Stimulated activated CD8-positive, alpha-beta memory T cell treated with anti-CD3 and anti-CD28 coated beads, Interleukin-4, amount 100 ng/mL, for 48 hours (primary cell): ENCODE measurements at places on chromosomes 2 and 18.
A peak's percentile ranks its signal among the peaks of the same experiment; 100 is the strongest.

DNA sequence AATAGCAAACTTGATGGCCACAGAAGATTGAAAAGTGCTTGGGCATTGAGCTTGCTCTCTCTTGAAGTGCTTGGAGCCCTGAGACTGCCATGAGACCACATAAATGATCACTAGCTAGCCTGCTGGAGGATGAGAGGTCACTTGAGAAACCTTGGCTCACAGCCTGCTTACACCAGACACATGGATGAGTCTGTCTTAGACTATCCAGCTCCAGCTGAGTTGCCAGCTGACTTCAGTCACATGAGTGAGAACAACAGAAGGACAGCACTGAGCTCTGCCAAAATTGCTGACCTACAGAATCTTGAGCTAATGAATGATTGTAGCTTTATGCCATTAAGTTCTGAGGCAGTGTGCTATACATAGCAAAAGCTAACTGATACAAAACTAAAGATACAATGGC lies 18.1 kb downstream of the NABP1 start:
- no peak for DNase-seq

DNA sequence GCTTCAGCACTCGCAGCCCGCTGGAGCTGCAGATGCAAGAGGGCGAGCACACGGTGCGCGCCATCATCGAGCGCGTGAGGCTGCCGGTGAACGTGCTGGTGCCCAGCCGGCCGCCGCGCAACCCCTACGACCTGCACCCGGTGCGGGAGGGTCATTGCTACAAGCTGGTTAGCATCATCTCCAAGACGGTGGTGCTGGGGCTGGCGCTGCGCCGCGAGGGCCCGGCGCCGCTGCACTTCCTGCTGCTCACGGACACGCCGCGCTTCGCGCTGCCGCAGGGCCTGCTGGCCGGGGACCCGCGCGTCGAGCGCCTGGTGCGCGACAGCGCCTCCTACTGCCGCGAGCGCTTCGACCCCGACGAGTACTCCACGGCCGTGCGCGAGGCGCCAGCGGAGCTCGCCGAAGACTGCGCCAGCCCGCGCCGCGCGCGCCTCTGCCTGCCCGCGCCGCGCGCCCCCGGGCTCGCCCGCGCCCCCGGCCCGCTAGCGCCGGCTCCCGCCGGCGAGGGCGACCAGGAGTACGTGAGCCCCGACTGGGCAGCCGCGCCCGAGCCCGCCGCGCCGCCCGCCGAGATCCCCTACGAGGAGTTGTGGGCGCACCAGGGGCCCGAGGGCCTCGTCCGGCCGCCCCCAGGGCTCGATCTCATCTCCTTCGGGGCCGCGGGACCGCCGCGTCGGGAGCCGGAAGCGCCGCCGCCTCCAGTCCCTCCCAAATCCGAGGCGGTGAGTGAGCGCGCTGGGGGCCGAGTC lies 11.8 kb downstream of the GAREM2 start:
- peak; percentile 88 for DNase-seq

DNA sequence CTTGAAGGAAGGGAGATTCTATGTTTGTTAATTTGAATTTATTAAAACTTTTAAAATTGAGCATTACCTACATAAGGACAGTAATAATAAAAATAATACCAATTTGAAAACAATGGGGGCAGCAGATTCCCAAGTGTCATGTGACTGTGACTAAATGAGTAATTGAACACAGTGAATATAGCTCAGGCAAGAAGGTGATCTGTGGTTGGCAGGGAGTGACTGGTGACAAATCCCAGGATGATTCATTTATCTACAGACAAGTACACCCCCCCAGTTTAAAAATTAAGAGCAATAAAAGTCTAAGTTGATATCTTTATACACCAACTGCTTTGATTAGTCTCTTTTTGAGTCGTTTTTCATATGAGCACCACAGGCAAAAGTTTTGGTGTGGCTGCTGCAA lies 299.5 kb downstream of the ARHGAP15 start:
- no peak for DNase-seq

- peak; percentile 91 for DNase-seq
Measured at GRCh38 chr2:72137498-72138010, 10.1 kb downstream of the CYP26B1 start.

DNA sequence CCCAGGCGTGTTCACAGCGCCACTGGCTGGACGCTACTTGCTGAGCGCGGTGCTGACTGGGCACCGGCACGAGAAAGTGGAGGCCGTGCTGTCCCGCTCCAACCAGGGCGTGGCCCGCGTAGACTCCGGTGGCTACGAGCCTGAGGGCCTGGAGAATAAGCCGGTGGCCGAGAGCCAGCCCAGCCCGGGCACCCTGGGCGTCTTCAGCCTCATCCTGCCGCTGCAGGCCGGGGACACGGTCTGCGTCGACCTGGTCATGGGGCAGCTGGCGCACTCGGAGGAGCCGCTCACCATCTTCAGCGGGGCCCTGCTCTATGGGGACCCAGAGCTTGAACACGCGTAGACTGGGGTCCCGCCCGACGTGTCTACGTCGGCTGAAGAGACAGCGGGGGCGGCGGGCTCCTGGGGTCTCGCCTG lies 891 bp upstream of the KHK start:
- DNase-seq, result peak; percentile 60

DNA sequence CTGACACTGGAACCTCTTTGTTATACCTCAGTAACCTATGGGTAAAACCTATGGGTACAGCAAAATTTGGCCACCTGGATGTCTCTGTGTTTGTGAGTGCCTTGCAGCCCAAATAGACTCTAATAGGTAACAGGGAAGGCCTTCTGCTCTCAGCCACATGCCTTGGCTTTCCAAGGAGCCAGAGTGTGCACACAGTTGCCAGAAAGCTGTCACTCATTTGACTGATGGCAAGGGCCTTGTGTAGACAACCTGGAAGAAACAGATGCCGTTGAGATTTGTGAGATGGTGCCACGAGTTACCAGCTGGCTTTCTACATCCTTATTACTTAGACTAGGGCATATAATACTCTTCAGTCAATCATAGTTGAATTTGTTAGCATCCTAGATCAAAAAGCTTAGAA lies 90.1 kb upstream of the RAB12 start:
- no peak for DNase-seq

GRCh38 chr18:10822456-10822855 lies 296.6 kb downstream of the NAPG start:
- DNase-seq, result no peak

- DNase-seq, result no peak
Measured at GRCh38 chr18:49961271-49961670, 147.9 kb upstream of the ACAA2 start.

GRCh38 chr2:12044857-12045256 lies 298.4 kb downstream of the LPIN1 start:
- no peak for DNase-seq

GRCh38 chr18:49164738-49165137 lies 214.0 kb upstream of the SMAD7 start:
- no peak for DNase-seq

DNA sequence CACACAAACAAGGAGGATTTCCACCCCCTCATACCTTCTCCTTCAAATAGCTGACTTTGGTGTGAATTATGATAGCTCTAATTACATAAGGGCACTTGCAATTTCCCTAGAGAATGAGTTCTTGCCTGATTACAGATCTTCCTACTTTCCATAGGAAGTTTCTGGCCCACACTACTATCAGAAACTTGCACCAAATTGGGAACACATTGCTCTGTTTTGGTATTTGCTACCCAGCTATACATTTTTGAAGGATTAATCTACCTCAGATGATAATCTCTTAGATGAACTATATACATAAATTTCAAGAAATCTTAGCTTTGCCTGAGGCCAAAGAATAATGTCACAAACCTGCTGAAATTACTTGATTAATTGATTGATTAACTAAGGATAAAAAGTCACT lies 4.9 kb downstream of the DCC start:
- no peak for DNase-seq

DNA sequence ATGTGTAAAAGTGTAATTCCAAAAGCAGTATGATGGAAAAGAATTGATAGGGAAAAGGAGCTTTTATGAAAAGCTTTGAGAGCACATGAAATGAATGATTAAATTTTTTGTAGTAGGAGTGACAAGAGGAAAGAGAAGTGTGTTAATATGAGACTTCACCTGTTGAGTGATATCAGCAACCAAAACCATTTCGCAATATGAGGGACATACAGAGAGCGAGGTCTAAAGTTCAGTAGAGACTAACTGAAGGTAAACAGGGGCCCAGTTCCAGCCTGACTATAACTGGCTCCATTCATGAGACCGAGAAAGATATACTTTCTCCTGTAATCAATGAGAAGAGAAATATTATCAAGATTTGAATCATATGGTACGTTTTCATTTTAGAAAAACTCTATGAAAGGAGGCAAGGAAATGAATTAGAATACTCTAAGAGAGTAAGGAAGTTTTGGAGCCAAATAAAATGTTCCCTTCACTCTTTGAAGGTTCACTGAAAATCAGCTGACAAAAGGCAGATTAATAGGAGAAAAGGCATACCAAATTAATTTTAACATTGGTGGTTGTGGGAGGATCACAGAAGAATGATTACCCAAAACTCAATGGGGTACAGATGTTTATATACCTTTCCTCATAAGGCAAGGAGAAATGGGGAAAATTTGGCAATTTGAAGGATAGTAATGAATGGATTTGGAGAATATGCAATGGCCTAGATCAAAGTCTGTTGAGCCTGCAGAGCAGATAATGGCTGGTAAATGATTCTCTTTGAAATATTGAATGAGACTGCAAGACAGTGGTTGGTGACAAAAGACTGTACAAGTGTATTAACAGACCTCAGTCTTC lies 932.2 kb downstream of the TDRD15 start:
- no peak for DNase-seq

DNA sequence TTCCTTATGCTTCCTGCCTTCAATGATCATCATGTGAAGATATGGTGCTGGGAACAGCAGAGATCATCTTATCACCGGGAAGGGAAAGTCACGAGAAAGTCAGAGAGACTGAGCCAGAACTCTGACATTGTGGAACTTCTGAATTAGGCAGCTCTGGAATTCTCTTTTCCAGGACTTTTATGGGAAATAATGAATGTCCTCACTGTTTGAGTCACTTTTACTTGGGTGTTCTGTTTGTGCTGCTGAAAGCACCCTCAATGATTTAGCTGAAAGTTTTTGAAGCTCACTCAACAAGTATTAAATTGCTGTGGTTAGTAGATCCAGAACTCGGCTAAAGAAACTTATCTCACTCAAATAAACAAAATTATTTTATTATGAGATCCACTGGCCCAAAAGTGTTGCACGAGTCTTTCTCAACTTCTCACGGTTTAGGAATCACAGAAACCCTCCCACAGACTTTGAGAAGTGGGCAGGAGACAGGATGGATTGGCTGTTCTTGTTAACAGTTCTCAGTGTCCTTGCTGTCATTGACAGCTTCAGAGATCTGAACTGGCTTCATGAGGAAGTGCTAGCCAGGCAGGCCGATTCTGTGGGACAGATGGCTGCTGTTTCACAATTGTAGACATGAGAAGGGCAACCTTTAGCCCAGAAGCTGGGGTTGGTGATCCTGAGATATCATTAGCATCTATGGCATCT lies 26.4 kb upstream of the ATRAID start:
- no peak for DNase-seq

GRCh38 chr2:15242936-15243461 lies 318.1 kb downstream of the NBAS start:
- no peak for DNase-seq
